ENCODE measurements at places on chromosomes 16 and 17. TPM values are rescaled to one million over a fixed set of nuclear protein-coding genes. Genes with fewer than 3 reads are reported as not detected.

DNA sequence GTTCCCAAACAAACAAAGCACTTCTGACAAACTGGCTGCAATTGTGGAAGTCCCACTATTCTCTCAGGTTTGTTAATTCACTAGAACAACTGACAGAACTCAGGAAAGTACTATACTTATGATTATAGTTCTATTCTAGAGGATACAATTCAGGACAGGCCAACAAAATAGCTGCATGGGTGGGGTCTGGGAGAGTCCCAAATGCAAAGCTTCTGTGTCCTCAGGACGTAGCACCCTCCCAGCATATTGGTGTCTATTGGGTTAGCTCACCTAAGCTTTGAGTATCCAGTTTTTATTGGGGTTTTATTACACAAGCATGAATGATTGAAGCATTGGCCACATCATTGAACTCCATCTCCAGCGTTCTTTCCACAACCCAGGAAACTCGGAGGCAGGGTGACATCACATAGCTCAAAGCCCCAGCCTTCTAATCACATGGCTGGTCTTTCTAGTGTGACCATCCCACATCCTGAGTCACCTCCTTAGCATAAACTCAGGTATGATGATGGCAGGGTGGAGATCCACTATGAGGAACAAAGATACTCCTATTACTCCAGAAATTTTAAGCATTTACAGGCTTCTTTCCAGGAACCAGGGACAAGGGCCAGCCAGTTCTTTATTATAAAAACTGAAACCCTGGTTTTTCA is 43.9 kb upstream of the CCNF start:
- DNase-seq: no peak

- DNase-seq: no peak
Observed at GRCh38 chr16:49698931-49699840, 156.7 kb downstream of the ZNF423 start.

ZNF423 gene
- polyA plus RNA-seq: 29.1 TPM

CDH5 gene
- polyA plus RNA-seq: 64.8 TPM

DNA sequence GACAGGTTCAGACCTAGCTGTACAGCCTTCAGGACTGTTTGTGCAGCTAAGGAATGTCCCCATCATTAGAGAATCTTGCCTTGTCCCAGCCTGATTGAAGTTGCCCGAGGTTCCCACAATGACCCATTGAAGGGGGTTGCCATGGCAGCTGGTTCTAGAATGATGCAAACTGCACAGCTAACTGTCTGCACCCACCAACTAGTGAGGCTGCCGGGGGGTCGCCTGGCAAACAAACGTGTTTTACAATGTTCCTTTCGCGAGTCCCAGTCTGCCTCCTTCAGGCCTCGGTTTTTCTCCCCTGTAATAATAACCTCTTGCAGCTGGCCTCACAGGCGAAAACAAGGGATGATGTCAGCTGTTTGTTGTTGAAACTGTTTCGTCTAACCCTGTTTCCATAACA is 5.5 kb downstream of the C16orf96 start:
- no peak for DNase-seq

KCNJ2 gene
- polyA plus RNA-seq: 7.5 TPM

GRCh38 chr16:14002416-14002990 is 68.6 kb upstream of the MRTFB start:
- DNase-seq: no peak

TBC1D3L gene
- 22.7 TPM for polyA plus RNA-seq

DNA sequence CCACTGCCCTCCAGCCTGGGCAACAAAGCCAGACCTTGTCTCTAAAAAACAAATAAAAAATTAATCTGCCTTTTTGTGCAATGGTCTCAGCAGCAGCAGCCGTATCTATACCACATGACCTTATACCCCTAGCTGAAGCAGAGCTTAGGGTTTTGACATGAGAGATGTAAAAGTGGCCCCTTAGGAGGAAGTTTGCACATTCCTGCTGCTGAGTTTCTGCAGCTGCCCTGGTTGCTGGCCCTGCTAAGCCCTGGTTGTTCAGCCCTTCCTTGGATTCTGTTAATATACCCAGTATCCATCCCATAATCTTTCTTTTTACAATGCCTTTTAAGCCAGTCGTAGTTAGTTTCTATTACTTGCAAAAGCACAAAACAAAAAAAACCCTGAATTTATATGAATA is 33.0 kb upstream of the PRKCB start:
- no peak for DNase-seq

GRCh38 chr17:59601130-59601529 is 18.6 kb upstream of the CLTC start:
- no peak for DNase-seq

MYO15B gene
- polyA plus RNA-seq: 224 TPM

DNA sequence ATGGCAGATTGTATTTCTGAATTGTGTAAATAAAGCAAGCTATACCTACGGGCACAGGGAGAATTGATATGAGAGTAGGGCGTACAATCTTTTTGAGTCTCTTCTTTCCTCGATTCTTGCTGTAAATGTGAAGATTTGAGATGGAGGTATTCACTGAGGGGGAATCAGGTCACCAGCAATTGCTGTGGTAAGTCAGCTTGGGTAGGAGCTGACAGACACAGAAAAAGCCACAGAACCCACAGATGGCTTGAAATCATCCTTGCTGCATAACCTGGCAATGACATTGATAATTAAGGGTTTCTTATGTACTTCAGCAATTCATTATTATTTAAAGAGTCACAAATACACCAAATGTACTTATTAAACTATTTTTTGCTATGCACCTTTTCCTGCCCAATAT is 164.2 kb downstream of the CNTNAP4 start:
- DNase-seq: no peak

- no peak for DNase-seq
Observed at GRCh38 chr16:13992322-13992721, 72.4 kb downstream of the ERCC4 start.

- DNase-seq: no peak
Observed at GRCh38 chr17:4562015-4562969, 1.9 kb upstream of the GGT6 start.

DNA sequence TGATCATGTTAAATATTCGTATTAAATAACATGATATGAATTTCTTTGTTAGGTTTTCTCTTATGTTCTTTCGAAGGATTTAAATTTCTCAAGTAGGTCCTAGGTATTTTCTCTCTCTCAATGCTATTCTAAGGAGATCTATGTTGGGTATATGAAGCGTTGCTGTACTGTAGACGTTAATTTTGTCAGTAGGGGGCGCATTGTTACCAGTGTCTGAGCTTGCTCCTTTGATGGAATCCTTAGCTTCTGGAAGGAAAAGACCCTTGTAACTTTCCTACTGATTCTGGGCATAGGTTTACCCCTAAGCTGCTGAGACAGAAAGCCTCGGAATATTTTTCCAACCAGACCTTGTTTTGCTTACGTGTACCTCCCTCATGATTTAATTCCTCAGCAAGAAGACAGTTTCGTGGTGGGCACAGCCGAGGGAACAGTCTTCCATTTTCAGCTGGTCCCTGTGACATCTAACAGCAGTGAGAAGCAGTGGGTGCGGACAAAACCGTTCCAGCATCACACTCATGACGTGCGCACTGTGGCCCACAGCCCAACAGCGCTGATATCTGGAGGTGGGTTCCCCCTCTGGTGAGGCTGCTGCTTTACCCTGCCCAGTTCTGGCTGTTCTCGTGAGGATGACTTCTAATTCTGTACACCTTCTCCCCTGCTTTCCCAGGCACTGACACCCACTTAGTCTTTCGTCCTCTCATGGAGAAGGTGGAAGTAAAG is 17.9 kb downstream of the UTP4 start:
- no peak for DNase-seq

USP7 gene
- polyA plus RNA-seq: 128 TPM

USP43 gene
- polyA plus RNA-seq: 9.2 TPM

DNA sequence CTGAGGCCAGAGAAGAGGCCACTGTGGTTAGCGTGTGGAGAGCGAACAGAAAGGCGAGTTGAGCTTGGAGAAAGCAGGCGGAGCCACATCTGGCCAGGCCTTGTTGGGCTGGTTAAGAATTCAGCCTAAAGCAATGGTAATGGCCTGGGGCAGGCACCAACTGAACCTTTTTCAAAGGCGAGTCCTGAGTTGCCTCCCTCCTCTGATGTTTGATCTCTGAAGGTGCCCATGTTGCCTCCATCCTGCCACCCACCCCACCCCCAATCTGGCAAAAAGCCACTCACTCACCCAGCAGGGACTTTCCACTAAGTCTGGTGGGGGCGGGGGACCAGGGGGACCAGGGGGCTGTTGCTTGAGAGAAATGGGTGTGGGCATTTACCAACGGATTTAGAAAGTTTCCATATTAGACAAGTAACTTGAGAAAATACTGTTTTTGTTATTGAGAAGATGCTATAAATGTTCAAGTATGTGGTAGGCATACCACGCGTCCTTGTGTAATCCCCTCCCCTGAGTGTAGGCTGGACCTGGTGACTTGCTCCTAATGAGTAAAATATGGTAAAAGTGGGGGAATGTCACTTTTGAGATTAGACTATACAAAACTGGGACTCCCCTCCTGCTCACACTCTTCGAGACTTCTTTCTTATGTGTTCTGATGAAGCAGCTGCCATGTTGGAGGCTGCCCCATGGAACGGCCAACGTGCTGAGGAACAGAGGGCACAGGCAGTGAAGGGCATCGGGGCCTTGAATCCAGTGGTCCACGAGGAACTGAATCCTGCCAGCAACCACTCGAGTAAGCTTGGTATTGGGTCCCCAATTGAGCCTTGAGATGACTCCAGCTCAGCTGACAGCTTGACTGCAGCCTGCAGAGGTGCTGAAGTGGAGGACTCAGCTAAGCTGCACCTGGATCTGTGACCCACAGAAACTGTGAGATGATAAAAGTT is 29.9 kb upstream of the TNS4 start:
- DNase-seq: no peak

CLDN9 gene
- 0.87 TPM for polyA plus RNA-seq

GRCh38 chr16:35636480-35637230 is 2177.2 kb downstream of the TP53TG3F start:
- DNase-seq: no peak

DNA sequence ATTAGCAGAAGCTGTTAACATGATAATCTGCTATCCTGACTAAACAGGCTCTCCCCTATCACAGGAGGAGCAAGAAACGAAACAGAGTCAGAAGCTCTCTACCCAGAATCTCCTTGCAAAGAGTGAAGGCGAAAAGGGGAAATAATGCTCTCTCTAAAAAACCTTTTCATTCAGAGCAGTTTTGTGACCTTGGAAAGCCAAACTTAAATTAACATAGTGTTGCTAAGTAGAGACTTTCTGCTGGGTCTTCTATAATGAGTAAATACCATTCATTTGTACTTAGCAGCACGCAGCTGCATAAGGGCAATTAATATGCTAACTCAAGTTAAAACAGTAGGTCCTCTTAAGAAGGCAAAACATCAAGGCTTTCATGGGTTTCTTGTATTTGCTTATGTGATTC is 101.7 kb upstream of the GPR139 start:
- no peak for DNase-seq
